Stimulated activated CD4-positive, alpha-beta T cell treated with anti-CD3 and anti-CD28 coated beads, TNF-alpha, amount 100 ng/mL, for 4 hours (primary cell): ENCODE measurements at places on chromosomes 16 and 17.

GRCh38 chr17:21674242-21674731 lies 18.0 kb upstream of the KCNJ18 start:
- no peak for DNase-seq

DNA sequence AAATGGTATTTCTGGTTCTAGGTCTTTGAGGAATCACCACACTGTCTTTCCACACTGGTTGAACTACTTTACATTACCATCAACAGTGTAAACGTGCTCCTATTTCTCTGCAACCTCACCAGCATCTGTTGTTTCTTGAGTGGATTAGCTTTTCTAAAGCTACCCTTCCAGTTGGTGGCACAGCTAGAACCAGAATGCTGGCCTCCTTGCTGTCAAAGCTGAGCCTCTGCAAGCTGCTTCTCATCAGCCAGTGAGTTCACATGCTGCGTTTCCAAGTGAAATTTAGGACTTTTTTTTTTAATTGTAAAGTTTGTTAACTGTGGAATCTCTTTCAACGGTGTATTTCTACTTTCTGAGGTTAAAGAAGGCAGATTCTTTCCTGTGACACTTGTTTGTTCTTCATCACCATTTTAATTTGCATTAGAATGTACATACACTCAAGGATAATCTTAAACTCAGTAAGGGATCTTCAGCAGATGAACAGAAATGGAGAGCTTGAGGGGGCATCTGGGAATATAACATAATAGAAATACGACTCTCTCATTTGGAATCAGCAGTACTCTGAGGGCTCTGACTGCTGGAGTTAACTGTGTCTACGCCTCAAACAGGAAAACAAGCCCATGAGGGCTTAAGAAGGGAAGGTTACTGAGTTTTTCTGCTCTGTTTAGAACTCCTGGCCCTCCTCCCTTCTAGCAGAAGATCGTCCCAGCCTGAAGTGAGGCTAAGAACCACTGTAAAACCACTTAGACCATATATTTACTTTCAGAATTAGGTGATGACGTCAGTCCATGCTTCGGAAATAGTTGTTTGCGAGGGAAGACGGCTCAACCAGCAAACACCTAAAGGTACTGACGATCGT lies 148.4 kb upstream of the FAM20A start:
- DNase-seq, result no peak

GRCh38 chr17:78525511-78526160 lies 51.6 kb downstream of the DNAH17 start:
- no peak for DNase-seq

- no peak for DNase-seq
These were observed 99.6 kb downstream of the SOCS1 start for GRCh38 chr16:11156401-11156800.

DNA sequence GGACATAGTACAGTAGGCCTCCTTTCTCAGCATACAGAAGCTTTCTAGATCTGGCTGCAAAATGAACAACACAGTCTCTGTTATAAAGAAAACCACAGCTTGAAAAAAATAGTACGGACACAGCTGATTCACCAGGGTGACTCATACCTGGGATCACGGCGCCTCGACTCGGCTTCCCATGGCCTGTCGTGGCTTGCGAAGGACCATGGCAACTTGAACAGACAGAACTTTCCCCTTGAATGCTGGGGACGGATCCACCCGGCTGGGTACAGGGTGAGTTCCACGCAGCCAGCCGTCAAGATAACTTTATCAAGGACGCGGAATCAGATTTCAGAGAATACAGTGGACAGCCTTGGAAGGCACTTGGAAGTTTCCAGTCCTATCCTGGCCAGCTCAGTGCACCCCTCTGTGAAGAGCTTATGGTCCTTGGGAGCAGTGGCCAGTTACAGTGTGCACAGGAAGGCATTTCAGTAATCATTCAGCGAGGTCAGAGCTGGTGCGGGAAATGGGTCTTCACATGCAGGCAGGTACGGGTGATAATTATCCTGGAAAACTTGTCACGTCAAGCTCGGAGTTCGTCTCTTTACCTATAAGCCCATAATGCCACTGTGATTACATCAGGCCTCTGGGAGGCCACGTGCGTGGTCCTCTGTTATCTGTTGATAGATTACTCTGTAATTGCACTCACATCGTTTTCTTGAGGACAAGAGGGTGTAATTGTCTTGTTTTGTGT lies 57.9 kb upstream of the MAF start:
- no peak for DNase-seq

DNA sequence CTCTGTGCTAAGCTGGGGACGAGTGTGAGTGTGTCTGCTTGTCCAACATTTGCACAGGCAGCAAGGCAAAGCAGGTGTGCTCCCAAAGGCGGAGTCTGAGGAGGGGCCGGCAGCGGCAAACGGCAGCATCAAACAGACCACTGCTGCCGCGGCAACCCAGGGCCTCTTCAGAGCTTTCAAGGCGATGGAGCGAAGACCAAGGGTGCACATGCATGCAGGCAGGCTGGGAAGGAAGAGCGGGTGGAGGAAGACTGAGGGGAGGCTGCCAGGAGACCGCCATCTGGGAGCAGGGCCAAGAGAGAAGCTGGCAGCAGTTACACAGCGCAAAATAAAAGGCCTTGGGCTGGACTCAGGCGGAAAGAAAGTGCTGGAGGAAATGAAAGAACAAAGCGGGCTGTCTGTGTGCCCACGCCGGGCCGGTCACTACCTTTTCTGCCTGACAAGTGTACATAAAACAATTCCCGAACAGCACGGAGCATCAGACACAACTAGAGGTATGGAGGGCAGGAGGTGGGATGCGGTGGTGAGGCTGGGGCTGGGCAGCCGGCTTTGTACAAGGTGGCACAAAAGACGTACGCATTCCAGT lies 8.5 kb downstream of the TIMM22 start:
- no peak for DNase-seq

DNA sequence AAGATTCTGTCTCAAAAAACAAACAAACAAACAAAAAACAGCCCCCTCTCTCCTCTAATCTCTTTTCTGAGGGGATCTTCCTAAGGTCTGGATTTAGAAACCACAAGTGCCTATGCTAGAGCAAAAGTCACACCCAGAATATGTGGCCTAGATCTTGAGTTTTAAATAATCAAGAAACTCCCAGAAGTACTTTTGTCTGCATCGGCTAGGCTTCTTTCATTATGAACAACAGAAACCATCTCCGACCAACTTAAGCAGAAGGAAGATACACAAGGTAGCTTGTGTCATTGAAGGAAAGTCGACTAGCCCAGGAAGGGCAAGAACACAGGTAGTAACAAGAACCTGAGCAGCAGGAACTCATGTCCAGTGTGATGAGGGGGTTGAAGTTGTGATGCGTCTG lies 73.9 kb upstream of the KIFC3 start:
- DNase-seq, result no peak

DNA sequence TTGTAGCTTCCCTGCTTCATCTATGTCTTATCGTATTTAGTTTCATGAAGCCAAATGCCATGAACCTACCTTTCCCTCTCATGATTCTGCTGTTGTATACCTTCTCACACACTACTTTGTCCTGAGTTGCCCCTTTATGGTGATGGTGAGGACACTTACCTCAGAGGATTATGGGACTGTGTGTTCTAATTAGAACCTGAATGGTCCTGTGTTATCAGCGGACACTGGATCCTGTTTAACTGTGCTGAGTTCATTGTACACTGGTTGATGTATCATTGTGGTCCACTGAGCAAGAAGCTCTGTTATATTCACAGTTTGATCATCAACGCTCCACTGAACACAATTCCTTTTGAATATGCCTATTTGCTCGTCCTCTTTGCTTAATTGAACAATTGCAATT lies 343.0 kb downstream of the RBFOX1 start:
- no peak for DNase-seq

DNA sequence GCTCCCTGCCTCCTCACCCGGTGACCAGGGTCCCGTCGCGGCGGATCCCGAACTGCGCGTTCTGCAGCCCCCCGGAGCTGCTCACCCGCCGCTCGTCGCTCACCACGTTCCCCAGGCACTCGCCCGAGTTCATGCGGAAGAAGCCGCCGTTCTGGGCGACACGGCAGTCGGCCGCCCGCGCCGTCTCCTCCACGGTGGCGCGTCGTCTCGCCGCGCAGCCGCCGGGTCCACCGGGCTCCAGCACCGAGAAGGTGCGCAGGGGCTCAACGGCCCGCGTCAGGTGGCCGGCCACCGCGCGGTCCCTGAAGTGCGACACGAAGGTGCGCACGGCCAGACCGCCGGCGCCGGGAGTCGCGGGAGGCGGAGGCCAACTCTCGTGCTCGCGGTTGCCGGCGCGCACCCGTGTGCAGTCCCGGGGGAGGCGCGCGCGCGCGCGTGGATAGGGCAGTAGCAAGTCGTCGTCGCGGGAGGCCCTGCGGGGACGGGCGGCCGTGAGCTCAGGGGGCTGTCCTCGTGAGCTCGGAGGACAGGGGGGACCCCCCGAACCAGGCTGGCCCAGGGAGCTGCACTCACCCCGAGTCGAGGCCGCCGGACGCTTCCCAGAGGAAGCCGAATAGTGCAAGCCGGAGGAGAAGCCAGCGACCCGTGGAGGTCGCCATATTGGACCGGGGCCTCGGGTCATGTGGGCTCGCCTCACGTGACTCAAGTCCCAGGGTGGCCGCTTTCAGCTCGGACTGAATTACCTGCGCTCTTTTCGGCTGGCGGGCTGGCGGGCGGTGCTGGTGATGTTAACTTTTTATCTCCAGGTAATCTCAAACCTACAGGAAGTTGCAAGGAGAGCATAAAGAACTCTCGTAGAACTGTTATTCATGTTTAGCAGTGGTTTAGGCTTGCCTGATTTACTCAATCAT lies at the start of gene NAGPA:
Gene NAGPA, minus strand, starts transcription at position 680 of the 911 bp plus-strand sequence. Its CDS starts 21 bp downstream, at position 659.
- DNase-seq, result peak; percentile 69

DNA sequence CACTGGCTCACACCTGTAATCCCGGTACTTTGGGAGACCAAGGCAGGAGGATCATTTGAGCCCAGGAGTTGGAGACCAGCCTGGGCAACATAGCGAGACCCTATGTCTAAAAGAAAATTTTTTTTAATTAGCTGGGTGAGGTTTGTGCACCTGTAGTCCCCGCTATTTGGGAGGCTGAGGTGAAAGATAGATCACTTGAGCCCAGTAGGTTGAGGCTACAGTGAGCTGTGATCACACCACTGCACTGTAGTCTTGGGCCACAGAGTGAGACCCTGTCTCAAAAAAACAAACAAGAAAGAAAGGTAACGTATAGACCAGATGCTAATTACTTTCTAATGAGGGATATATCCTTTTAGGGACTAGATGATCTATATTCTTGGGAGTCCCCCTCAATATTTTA lies 8.1 kb downstream of the NOL11 start:
- DNase-seq, result no peak

DNA sequence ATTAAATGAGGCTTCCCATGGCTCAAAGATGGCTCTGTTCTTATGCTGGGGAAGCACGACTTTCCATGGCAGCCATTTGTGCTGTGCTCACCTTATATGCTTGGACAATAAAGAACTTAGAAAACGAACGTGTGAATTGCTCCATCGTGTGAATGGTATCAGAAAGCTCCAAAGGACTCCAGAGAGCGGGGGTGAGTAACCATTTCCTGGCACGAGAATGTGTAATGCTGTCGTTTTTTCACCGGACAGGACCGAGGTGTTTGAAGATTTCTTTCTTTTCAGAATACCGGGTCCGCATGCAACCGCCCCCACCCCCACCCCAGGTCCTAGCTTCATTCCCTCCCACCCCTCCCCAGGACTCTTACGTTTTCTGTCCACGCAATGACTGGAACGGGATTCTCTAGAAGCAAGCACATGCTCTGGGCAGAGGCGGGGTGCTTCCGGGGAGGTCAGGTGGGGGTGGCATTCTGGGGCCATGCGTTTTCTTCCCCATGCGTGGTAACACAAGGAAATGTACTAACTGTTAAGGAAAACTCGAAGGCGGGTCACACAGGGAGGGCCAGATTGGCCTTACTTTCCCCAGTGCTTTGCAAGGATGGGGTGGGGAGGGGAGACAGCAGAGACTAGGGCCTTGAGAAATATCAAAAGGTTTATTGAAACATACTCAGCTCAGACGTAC lies 26.2 kb downstream of the GPRC5B start:
- DNase-seq, result no peak

DNA sequence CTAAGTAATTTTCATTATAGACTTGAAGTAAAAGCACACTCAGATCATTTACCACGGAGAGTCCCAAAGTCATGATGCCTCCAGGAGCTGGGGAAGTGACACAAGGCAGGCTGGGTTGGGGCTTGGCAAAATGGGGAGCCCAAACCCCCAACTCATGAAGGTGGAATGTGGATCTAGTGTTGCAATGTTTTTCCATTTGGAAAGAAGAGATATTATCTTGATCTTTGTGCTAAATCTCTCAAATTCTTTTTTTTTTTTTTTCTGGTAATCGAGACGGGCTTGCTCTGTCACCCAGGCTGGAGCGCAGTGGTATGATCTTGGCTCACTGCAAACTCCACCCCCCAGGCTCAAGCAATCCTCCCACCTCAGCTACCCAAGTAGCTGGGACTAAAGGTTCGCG lies 7.5 kb upstream of the KCNG4 start:
- DNase-seq, result no peak

DNA sequence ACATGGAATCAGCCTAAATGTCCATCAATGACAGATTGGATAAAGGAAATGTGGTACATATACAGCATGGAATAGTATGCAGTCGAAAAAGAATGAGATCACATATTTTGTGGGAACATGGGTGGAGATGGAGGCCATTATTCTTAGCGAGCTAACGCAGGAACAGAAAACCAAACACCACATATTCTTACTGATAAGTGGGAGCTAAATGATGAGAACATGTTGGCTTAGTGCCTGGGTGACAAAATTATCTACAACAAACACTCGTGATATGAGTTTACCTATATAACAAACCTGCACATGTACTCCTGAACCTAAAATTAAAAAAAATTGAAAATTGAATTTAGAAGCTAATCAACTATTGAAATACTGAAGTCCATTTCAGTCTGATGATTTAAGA lies 6.1 kb downstream of the ANKS4B start:
- DNase-seq, result no peak

DNA sequence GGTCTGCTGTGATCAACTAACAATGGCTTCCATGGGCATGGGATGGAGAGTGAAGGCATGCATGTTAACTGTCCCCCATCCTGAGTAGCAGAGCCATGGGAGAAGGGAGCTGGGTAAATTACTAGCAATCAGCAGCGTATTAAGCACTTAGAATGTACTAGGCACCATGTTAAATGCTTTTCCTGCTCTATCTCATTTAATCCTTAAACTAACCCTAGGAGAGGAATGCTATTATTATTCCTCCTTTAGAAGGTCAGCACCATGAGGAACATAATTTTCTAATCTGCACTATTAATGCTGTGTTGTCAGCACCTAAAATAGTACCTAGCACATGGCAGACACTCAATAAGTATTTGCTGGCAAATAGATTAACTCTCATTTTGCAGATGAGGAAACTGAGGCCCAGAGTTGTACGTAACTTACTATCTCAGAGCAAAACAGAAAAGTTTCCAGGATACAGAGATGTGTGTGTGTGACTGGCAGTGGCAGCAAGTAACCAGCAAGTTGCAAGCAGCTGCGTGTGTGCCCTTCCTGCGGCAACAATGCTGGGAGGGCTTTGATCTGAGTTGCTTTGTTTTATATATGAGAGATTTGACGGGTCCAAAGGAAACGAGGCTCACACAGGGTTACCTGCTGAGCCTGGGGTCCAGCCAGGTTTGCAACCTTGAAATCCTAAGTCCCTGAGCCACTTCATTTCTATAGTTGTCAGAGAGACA lies 6.5 kb upstream of the KLHL36 start:
- DNase-seq, result no peak

GRCh38 chr16:74771656-74772315 lies 2.8 kb downstream of the FA2H start:
- no peak for DNase-seq
